GF-D8 (cell line): ENCODE measurements at places on chromosomes 6 and 20.

GRCh38 chr20:60046436-60046835, 88.2 kb downstream of the CDH26 start:
- no peak for DNase-seq

DNA sequence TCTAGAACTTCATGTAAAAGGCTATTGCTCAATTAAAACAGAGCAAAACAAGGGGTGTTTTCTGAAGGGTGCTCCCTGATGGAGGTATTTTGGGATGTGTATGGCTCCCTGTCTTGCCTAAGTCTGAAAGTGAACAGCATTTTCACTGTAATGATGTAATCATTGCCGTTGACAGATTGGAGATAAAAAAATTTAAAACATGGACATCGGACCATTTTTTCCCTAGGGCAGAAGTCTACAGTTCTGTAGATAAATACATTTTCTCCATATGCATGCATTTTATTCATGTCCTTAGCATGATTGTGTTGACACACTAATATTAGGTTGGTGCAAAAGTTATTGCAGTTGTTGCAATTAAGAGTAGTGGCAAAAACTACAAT, 85.1 kb upstream of the ATXN1 start:
- DNase-seq: no peak

DNA sequence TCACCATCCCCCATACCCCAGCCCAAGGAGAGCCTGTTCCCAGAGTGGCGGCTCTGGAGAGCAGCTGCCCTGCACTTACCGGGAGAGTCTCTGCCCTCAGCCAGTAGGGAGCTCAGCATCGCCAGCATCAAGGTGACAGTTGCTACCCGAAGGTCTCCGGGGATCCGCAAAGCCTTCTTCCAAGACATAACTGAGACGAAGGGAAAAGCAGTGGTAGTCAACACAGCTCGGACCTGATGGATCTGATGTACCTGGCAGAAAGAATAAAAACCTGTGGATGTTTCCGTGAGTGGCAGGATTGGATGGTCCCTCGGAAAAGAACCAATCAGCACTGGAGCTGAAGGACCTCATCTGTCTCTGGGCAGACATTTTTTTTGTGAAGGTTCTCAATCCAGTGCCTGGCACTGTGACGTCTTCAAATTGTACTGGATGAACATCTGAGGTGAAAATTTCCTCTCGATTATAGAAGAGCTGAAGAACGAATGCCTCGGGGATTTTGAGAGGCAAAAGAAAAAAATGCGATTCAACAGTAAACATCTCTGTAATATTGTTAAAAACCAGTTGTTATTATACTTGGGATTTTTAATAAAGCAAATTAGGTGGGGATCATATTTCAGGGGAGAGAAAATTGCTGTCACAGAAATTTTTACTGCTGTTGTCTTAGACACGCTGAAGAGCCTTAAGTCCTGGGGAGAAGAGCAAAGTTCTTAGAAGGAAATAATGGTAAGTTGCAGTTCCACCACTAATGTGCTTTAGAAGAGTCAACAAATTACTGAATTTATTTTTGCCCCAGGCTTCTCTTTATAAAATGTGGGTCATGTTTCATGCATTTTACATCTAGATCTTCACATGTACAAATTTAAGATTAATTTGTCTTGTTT, at the start of gene HLA-DQB1:
TSS of gene HLA-DQB1 (minus strand) at position 238 of the 881 bp plus-strand sequence. CDS start at position 188, 50 bp downstream.
- no peak for DNase-seq

DNA sequence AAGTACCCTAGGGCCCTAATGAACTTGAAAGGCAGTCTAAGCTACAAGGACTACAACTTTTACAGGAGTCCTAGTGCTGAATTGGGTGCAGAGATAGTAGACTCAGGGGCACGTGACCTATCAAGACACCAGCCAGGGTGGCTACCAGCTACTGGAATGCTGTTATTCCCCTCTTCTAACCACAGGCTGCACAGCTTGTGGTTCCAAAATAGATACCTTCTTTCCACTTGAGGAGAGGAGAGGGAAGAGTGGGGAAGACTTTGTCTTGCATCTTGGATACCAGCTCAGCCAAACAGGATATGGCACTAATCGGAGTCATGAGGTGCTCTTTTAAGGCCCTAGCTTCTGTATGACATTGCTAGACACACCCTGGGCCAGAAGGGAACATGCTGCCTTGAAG, 60.0 kb upstream of the MTRF1L start:
- DNase-seq: no peak

GRCh38 chr6:89411145-89412070, 665 bp downstream of the RRAGD start:
- DNase-seq: peak; percentile 5

- DNase-seq: no peak
Measured at GRCh38 chr6:56293781-56294180, 46.4 kb upstream of the COL21A1 start.

DNA sequence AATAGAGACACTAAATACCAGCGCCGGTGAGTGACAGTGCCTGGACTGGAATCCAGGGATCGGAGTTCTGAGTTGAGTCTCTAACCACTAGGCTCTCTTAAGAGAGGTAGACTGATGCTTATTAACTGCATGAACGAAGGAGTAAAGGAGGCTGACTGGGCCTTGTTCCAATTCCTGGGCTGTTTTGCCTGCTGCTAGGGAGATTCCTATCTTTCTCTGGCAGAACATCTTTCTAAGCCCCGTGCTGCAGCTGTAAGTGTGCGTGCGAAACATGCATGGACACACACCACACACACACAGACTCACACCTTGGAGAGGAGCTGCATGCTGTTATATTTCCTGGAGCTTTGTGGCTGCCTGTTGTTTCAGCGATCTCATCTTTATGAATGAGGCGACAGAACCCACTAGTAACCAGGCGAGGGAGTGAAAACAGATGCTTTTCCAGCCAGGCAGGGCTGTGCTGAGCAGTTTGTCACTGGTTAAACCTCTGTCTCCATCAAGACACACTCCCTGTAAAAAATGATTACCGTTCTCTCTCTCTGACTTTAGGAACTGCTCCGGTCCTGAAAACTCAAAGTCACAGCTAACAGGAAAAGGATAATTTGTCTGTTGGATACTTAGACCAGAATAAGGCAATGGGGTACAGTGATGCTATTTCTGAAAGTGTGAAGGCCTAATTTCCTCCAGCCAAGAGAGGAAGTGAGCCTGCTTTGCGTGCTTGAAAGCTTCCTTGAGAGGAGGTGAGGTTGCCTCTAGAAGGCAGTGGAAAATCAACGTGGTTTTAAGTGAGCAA, 157.4 kb upstream of the ZNF217 start:
- peak; percentile 30 for DNase-seq

GRCh38 chr20:40882152-40882551, 146.5 kb upstream of the TOP1 start:
- no peak for DNase-seq

GRCh38 chr6:138037009-138037504, 70.2 kb downstream of the PERP start:
- no peak for DNase-seq

- no peak for DNase-seq
Measured at GRCh38 chr6:49430187-49430586, 32.9 kb downstream of the MMUT start.

- DNase-seq: no peak
Measured at GRCh38 chr6:156028335-156029131, 572.9 kb upstream of the NOX3 start.

DNA sequence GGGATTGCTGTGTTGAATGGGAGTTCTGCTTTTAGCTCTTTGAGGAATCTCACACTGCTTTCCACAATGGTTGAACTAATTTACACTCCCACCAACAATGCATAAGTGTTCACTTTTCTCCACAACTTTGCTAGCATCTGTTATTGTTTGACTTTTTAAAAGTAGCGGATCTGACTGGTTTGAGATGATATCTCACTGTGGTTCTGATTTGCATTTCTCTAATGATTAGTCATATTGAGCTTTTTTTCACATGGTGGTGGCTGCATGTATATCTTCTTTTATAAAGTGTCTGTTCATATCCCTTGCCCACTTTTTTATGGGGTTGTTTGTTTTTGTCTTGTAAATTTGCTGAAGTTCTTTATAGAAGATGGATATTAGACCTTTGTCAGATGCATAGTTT, 588.3 kb upstream of the ADGRB3 start:
- no peak for DNase-seq

GRCh38 chr6:100464903-100465700, at the start of gene SIM1:
TSS of gene SIM1 (minus strand) at chr6:100464921. CDS start at chr6:100463468, 1,453 bp downstream.
- no peak for DNase-seq

- DNase-seq: no peak
Measured at GRCh38 chr20:48603819-48604405, 223.9 kb downstream of the PREX1 start.

- no peak for DNase-seq
Measured at GRCh38 chr6:23650676-23651075, 475.3 kb upstream of the NRSN1 start.

DNA sequence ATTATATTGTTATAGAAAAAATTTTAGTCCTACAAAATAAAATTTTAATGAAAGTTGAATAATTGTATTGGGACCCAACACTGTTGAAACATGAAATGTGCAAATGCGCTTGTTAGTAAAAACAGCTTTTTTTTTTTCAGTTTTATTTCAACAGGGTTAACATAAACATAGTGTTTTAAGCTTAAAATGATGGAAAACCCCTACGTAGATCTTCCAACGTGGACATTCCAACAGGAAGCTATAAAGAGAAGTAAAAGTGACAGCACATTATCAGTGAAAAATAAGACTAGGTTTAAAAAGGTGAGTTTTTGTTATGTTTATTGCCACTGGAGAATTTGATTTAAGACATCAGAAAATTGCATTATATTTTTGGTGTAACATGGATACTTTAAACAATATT, 6.5 kb upstream of the GPR31 start:
- DNase-seq: no peak

DNA sequence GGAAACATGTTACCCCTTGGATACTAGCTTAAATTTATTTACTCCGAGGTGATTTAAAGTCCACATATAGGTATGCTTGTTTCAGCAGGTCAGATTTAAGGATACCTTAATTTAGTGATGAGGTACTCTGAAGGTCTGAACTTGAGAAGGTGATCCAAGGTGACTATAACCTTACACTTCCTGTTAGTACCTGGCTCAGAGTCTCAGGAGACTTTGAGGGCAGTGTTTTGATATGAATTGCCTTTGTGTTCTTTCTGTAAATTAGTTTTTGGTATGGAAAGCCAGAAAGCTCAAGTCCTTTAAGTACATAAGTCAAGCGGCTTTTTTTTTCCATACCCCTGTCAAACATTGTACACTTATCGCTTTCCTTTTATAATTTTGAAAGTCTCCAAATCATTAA, 489.0 kb downstream of the CDKAL1 start:
- DNase-seq: no peak

GRCh38 chr20:36279362-36279761, 26.8 kb upstream of the DLGAP4 start:
- DNase-seq: no peak

DNA sequence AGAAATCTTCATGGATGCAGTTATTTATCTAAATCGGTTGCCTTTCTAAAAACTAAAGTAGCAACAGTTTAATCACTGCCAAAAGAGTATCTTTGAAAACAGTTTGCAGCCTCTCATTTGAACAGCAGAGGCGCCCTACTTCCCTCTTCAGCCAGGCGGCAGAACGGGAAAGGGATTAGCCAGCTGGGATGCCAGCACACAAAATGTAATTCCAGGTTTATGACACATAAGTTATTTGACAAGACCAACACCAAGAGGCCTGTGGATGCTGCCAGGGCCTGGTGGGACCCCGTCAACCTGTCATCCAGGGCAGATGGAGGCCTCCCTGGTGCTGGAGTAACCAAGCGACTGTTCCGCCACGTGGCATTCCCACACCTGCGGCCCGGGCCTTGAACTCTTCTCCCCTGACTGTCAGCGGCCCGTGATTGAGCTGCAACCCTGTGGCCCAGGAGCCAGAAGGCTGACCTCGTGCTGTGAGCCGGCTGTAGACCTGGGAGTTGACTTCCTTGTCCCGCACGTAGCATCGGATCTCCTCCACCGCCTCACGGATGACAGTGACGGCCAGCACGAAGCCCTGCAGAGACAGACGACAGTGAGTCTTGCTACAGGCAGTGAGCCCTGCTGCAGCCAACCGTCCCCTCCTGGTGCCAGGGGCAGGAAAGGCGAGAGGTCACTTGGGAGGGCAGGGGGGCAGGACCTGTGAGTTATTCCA, 55.5 kb downstream of the ATP9A start:
- no peak for DNase-seq

DNA sequence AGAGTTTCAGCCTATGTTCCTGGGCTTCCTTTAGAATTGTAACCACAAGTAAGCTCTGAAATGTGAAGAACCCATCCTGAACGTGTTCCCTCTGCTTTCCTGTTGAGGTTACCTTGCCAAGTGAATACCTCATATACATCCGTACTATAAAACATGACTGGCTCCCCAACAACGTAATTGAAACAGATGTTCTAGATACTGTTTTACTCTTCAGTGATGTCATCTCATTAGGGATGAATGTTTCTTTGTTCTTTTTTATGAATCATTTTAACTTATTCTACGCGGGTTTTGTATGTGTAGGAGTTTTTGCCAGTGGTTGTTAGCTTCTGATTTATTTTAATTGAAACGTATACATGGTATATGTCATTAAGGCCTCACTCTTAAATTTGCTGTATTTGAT, 166.8 kb downstream of the SAMD5 start:
- no peak for DNase-seq

DNA sequence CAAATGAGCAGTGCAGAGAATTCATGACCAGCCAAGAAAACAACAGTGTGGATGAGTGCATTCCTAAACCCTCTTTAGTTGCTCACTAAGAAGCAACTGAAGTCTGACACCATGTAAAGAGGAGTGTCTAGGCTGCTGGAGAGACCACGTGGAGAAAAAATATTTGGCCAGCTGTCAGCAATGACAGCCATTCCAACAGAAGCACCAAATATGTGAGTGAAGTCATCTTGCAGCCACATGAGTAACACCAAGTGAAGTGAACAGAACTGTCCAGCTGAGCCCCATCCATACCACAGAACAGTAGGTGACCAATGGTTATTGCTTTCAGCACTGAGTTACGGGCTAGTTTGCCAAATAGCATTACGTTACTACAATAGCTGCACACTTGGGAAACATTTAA, 89.4 kb downstream of the TBXT start:
- no peak for DNase-seq

GRCh38 chr20:32605167-32605656, 20.1 kb upstream of the NOL4L start:
- no peak for DNase-seq

- no peak for DNase-seq
Measured at GRCh38 chr6:151052021-151052646, 186.6 kb downstream of the MTHFD1L start.

DNA sequence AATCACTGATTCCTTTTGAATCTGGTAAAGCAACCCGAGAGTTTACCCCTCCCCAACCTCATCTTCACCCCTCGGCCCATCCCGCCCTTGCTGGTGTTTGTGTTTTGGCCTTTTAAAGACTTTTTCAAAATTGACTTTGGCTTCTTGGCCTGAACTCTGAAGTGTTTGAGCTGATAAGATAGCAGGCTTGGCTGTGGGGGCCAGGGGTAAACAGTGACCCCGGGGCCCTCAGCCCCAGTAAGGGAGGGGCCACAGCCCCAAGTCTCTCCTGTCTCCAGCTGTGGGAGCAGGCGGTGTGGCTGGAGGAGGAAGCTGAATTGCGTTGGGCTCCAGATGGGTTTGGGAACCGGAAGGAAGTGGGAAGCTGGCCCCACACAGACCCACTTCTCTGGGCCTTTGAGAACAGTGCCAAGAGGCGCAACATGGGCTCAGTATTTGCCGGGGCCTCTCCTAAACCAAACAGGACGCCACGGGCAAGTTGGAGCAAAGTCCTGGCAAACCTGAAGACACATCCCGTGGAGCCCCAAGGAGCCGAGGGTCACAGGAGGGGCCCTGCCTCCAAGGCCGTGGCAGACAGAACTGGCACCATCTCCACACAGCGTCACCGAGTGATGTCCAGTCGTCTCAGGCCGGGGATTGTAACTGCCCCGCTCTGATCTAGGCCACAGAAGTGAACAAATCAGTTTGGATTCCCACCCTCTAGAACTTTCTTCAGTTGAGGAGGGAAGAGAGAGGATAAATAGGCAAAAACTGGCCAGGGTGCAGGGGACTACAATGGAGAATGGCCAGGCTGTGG, 54.3 kb upstream of the PTPN1 start:
- DNase-seq: no peak
